B cell (primary cell): ENCODE measurements at places on chromosomes 2 and 18.

DNA sequence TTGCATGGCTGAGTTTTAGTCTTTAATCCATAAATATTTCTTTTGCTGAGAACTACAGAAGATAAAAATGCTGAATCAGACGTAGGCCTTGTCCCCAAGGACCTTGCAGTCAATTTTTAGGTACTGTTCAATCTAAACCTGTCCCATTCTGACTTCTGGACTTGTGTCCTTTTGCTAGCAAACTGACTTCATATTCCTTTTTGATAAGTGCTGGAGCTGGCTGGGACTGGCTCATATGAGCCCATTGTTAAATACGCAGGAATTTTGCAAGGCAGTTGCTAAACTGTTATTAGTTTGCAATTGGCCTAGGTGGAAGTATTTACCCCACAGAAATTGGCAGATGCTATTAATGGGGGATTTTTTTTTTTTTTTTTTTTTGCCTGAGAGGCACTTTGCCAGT lies 941.4 kb downstream of the DCC start:
- DNase-seq: no peak

- DNase-seq: no peak
Measured at GRCh38 chr2:131156452-131157149, 51.5 kb downstream of the PLEKHB2 start.

- DNase-seq: no peak
Measured at GRCh38 chr2:51706220-51706619, 674.3 kb upstream of the NRXN1 start.

DNA sequence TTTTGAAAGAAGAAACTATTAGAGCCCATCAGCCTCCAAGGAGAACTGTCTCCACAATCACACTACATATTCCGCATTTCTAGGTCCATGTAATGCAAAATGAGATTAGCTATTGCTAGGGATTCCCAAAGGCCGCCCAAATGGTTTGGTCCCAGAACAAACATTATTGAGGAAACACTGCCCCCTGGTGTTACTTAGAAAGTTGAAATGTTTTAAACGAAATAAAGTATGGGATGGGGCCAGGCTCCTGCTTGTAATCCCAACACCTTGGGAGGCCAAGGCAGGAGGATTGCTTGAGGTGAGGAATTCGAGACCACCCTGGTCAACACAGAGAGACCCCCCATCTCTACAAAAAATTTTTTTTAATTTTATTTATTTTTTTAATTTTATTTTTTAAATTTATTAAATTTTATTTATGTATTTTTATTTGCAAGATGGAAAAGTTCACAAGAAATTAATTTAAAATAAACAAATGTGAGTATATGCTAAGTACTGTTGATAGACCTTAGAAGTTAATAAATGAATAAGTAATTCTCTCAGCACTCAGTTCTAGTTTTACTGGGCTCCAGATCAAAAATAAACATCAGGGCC lies 5.5 kb downstream of the NHEJ1 start:
- peak; percentile 74 for DNase-seq
